Activated effector memory CD4-positive, alpha-beta T cell treated with anti-CD3 and anti-CD28 coated beads, Interleukin-2, amount 50 U/mL, for 16 hours (primary cell): ENCODE measurements at places on chromosomes 12 and 14.

- DNase-seq = no peak
Observed at GRCh38 chr12:111904446-111904975, 62.5 kb downstream of the MAPKAPK5 start.

- DNase-seq = no peak
Observed at GRCh38 chr12:24888813-24889212, 60.1 kb downstream of the BCAT1 start.

GRCh38 chr14:55614304-55614703 is 34.3 kb downstream of the KTN1 start:
- DNase-seq = no peak

- no peak for DNase-seq
Observed at GRCh38 chr14:30064454-30064853, 136.8 kb upstream of the PRKD1 start.

GRCh38 chr12:6824085-6824775 is 2.6 kb downstream of the GPR162 start:
- DNase-seq = no peak

DNA sequence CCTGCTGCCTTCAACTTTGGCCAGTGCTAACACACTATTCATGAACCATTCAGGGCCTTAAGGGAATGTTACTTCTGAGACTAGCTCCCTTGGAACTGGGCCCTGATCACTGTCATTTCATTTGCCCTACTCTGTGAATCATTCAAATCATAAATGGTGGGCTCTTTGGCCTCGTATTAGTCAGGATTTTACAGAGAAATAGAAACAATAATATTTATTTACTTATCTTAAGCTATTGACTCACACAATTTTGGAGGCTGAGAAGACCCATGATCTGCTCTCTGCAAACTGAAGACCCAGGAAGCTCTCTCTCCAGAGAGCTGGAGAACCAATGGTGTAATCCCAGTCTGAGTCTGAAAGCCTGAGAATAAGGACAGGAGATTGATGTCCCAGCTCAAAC is 398.5 kb downstream of the LRIG3 start:
- no peak for DNase-seq

GRCh38 chr12:129552996-129553750 is 350.7 kb downstream of the TMEM132D start:
- no peak for DNase-seq

- DNase-seq = no peak
Observed at GRCh38 chr14:86574051-86574777, 1044.3 kb downstream of the FLRT2 start.

- DNase-seq = no peak
Observed at GRCh38 chr12:92520511-92520910, 182.3 kb upstream of the PLEKHG7 start.

DNA sequence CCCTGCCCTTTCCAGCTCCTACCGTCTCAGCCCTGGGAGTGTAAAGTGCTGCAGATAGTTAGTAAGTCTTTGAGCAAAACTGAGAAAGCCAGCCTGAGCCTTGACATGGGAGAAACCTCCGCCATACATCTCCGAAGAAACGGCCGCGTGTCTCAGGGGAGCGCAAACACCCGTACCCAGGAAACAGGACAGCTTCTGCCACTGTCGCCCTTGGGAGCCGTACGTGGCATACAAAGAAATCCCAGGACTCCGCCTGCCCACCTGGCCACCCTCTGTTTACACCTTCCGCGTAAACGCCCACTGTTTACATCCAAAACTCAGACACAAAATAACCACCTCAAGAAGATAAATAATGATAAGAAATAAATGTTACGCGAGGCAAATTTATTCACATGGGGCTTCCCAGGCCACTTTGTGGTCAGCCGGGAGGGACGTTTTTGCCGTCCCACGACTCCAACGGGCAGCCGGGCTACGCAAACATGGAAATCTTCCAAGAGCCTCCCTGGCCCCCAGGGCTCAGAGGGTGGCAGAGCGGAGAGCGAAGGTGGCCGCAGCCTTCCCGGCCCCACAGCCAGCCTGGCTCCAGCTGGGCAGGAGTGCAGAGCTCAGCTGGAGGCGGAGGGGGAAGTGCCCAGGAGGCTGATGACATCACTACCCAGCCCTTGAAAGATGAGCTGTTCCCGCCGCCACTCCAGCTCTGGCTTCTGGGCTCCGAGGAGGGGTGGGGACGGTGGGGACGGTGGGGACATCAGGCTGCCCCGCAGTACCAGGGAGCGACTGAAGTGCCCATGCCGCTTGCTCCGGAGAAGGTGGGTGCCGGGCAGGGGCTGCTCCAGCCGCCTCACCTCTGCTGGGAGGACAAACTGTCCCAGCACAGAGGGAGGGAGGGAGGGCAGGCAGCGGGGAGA is at the start of gene BDKRB2:
Gene BDKRB2, plus strand, starts transcription at position 689 of the 908 bp plus-strand sequence. CDS start 32,269 bp downstream, outside the sequence.
- DNase-seq = no peak

GRCh38 chr14:73242357-73242901 is 5.1 kb downstream of the PAPLN start:
- peak; percentile 51 for DNase-seq

DNA sequence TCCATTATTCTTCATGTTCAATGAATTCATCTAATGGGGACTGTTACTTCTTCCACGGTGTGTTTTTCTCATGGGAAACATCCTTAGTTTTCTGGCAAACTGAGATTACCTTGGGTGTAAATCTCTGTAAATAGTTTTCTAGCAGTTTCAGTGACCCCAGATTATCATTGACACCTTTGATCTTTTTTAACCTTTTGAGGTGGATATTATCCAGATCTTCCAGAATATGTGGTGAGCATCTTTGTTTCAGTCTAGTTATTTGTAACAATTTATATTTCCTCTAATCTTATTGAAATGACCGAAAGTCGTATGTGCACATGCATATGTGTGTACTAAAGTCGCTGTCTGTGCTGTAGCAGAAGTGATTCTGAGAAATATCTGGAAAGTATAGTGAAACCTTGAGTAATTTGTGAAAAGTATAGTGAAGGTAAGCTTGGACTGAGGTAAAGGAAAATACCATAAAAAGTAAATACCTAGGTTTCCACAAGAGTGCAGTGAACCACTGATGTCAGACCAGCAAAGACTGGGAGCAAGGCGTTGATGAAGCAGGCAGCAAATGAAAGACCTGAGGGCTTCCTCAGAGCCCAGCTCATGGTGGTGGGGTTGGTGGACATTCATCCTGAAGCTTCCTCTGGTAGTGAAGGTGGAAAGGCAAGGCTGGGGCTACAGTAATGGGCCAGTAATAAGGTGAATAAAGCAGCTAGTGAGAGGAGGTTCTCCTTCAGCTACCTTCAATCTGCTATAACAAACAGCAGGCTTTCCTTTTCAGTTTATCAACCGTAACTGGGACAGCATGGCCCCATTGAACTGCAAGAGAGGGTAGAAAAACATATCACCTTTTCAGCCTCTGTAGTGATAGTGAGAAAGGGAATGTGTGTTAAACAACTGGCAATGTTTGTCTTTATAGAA is 480.2 kb upstream of the FBXO33 start:
- DNase-seq = no peak

DNA sequence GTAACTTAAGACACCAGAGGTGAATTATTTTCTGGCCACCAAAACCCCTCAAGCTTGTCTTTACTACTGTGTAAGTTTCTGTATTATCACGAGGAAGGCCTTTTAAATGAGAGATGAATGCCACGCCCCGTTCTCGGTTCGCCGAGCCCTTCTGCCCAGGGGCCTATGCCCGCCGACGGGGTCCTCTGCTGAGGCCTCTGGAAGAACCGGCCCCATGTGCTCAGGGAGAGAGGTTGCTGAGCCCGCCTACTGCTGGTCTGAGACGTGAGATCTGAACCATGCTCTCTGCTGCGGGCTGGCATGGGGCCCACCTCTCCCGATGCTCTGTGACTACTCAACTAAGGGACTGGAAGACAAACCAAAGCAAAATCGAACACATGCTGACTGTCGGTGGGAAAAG is 21.0 kb downstream of the AMN start:
- DNase-seq = no peak

GRCh38 chr12:81615026-81615588 is 144.0 kb downstream of the PPFIA2 start:
- no peak for DNase-seq

DNA sequence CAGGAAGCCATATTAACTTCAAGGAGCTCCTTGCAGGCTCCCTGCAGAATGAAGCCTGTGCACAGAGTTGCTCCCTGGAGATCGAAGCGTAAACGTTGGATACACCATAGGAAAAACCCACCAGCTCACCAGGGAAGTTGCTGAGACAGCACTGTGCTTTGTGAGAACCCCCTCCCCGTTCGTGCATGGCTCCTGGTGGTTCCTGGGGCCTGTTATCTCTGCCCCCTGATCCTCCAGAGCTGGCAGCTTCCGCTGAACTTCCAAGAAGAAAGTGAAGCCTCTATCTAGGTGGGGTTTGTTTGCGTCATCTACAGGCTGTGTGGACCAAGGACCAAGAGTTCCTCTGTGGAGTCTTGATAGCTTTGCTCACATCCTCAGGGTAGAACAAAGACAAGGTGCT is 2.4 kb upstream of the CCDC85C start:
- no peak for DNase-seq

- DNase-seq = peak; percentile 76
Observed at GRCh38 chr14:72443991-72444441, 449.9 kb downstream of the DPF3 start.

DNA sequence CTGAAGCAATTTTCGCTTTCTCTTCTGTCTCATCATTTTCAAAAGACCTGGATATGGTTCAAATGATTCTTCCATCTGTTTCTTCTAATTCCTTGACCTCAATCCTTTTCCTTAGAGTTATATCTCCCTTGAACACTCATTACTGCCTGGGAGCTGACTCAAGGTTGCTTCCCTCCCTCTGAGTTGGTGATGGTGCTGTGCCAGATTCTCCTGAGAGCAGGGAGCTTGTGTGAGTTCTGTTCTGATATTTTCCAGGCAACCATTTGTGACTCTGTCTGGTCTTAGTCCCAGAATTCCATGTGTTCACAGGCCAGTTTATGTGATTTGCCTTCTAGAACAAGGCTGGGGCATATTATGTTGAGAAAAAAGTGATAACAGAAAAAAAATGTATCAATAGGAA is 505.1 kb upstream of the SYT1 start:
- DNase-seq = no peak

- DNase-seq = no peak
Observed at GRCh38 chr14:94593376-94593748, 12.1 kb downstream of the SERPINA5 start.

DNA sequence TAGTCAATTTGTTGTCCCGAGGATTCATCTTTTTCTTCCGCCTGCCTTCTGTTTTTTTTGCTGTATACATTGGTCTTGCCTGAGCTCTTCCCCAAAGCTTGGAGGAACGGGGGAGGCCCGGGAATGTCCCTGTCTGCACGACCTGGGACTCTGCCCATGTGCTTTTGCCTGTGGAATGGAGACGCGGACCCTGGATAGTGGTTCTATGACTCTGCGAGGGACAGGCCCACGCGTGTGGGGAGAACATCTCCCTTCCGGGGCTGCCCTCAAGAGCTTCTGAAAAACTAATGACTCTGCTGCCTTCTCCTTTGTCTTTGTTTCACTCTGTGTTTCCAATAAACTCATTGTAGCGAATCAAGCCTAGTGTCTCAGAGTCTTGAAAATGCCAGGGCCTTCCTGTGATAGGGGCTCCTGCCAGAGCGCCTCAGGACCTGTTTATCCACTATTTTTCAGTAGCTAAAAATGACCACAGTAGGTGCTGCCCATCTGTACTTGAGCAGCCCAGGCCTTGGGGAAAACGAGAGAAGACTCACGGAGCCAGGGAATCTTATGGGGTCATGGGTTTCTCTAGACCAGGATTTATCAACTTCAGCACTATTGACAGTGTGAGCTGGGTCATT is 12.3 kb downstream of the KRT83 start:
- DNase-seq = no peak

DNA sequence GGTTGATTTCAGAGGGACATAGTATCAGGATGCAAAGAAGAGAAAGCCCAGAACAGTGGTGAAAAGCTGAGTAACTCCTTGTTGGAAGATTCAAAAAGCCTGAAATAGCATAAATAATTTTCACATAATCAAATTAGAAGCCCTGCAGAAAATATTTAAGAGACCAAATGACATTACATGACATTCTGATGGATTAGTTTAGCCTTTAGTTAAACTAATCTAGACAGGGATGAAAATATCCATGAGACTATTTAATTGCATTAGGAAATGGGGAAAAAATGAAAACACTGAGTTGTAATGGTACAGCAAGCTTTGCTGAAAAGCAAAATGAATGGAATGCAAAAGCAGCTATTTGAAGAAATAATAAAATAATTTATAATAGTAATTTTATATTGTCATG is 91.8 kb downstream of the KIF21A start:
- DNase-seq = no peak

GRCh38 chr12:111410431-111411184 is 4.9 kb downstream of the SH2B3 start:
- DNase-seq = no peak

GRCh38 chr12:20482491-20483054 is 114.2 kb downstream of the PDE3A start:
- DNase-seq = no peak

GRCh38 chr12:44029194-44029593 is 193.3 kb downstream of the TMEM117 start:
- no peak for DNase-seq

DNA sequence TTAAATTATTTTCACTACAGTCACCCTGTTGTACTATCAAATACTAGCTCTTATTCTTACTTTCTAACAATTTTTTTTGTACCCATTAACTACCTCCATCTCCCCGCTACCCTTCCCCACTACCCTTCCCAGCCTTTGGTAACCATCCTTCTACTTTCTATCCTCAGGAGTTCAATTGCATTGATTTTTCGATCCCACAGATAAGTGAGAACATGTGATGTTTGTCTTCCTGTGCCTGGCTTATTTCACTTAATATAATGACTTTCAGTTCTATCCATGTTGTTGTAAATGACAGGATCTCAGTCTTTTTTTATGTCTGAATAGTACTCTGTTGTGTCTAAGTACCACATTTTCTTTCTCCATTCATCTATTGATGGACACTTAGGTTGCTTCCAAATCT is 117.8 kb downstream of the FIGNL2 start:
- DNase-seq = no peak

GRCh38 chr14:105200074-105200473 is 19.0 kb upstream of the NUDT14 start:
- DNase-seq = no peak
